ENCODE measurements at places on chromosomes 2 and 18. TPM values are rescaled to one million over a fixed set of nuclear protein-coding genes. Genes with fewer than 3 reads are reported as not detected.

CD207 gene
- 3.6 TPM for total RNA-seq

ABCG5 gene
- not detected for total RNA-seq

SCYGR4 gene
- total RNA-seq: not detected

ANKZF1 gene
- 37.6 TPM for total RNA-seq

SPRED2 gene
- total RNA-seq: 56.9 TPM

AQP12B gene
- not detected for total RNA-seq

TPRKB gene
- 19.2 TPM for total RNA-seq

HOXD8 gene
- total RNA-seq: 2.6 TPM

ABCB11 gene
- total RNA-seq: 0.06 TPM

ADD2 gene
- 1.4 TPM for total RNA-seq

PLCL1 gene
- 7.7 TPM for total RNA-seq
